ENCODE measurements at places on chromosomes 1 and 21.

- no peak for DNase-seq
These were observed 69.7 kb upstream of the ADAM30 start for GRCh38 chr1:119966020-119966419.

DNA sequence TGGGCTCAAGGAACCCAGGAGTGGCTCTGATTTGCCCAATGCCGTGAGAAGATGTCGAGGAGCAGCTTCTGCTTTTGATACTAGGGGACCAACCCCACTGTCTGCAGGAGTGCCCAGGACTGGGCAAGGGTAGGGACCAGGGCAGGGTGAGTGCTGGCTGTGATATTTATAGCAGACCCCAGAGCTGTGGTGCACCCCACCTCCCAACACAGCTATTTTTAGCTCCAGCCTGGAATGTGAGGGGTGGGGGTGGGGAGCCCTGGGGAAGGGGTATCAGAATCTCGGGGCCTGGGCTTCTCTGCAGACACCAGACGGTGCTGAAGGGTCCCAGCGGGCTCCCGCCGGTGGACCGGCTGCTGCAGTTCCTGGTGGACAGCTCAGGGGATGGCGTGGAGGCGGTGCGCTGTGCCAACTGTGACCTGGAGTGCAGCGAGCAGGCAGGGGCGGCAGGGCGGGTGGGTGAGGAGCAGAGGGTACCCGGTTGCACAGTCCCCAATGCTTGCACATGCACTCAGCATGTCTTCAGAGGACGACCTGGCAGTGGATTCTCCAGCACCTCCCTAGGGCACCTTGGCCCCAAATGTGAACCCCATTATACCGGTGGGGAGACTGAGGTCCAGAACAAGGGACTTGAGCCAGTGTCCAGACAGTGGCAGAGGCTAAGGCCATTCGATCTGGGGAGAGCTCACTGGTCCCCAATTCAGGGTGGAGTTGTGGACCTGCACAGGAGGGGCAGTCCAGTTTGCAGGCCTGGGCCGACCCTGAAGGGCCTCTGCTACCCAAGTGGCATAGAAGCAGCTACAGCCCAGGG is 1.4 kb downstream of the RNF207 start:
- DNase-seq: no peak

GRCh38 chr1:218658269-218658668 is 313.1 kb downstream of the TGFB2 start:
- DNase-seq: no peak

GRCh38 chr1:2874607-2875480 is 73.4 kb upstream of the TTC34 start:
- DNase-seq: no peak

DNA sequence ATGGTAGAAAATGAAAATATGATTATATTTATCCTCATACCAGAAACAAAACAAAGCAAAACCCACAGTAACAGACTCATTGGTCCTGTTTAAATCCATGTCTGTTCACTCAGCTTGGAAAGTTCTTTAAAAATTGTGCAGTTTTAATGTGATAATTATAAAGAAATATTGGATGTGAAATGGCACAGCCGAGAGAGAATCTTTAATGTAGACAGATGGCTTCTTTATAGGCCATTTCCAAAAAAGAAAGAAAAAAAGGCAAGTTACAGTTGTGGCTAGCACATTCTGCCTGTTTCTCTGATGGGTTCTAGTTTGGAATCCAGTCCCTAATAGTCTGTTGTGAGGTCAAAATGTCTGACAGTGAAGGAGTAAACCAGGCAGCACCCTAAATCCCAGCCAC is 62.0 kb downstream of the SH3BGR start:
- no peak for DNase-seq

DNA sequence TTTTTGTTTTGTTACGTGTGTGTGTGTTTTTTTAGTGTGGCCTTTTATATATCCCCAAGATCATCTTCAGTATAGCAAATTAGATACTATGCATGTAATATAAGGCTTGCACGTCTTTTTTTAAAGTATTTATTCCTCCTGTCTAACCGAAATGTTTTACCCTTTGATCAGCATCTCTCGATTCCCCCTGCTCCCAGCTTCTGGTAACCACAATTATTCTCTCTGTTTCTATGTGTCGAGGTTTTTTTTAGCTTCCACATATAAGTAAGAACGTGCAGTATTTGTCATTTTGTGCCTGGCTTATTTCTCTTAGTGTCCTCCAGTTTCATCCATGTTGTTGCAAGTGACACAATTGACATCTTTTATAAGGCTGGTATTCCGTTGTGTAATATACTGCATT is 18.7 kb downstream of the CEP85 start:
- no peak for DNase-seq

DNA sequence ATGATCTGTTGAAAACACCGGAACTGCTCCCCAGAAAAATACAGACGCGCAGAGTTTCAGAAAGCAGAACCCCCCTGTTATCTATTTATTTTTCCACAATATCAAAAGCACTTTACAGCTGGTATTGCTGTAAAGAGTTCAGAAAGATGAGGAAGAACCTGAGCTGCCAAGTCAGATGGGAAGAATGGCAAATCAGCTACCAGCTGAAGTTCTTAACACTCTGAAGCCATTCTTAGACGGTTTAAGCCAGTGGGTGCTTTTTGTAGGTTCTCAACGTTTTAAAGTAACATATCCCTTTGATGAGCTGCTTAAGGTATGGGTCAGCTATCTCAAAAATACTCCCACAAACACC is 714 bp upstream of the AKIRIN1 start:
- DNase-seq: no peak

- DNase-seq: no peak
These were observed 133.0 kb upstream of the VAMP3 start for GRCh38 chr1:7638078-7638477.

DNA sequence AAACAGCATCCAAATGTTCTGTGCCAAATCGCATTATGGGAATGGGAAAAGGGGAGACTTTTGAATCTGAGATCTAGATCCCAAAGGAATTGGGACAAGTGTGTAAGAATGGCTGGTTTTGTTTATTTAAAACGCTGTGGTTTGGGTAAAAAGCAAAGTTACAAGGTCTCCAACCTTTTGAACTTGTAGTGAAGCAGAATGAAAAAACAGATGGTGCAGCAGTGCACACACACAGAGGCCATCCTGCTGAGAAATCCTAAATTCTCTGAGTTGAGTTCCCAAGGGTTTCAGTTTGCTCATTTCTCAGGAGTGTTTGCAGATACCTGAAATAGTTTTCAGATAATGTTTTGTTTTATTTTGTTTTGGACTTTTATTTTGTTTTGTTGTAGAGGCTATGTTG is 80.2 kb upstream of the CD1D start:
- no peak for DNase-seq

DNA sequence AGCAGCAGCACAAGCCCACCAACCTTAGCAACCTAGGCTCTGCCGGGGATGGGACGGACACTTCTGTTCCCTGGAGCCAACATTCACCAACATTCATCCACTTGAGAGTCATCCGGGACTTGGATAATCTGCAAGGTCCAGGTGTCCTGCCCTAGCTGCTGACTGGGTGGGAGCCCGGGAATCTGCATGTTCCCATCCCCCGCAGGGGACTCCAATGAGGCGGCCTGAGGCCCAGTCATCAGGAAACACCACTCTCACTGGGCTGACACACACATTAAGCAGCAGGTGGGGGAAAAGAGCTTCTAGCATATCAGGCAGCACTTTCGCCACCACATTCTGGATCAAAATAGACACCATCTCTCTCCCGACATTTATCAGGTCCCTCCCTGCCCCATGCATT is 38.4 kb upstream of the CCSAP start:
- no peak for DNase-seq

Data from Panc1 (cell line).